Pancreas (tissue), 10 donors: ENCODE measurements at places on chromosomes 12 and 14. TPM values are rescaled to one million over a fixed set of nuclear protein-coding genes. Genes with fewer than 3 reads are reported as not detected.

DNA sequence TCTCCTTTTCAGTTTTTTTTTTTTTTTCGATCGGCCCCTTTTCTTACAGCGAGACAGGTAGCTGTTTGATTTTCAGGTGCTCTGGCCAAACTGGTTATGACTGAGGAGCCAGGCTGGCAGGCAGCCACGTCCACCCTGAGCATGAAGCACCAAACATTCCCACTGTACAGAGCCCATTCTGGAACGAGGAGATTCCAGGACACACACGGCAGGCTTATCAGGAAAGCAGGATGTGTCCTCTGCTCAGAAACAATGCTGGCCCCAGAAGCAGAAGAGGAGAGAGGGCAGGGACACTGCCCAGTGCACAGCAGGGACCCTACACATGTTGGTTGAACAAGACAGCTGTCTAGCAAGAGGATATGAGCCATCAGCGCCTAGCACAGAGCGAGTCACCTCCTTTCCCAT is 3.7 kb upstream of the KRT2 start:
- no peaks in the 10 kb centered on the region for H3K36me3 ChIP-seq
- H3K4me3 ChIP-seq = no peak overlapping the region
- peaks cover 7% of the 10 kb centered on the region for H3K27me3 ChIP-seq
- no peak overlapping the region for H3K27ac ChIP-seq
- peak; percentile 49 for DNase-seq

DNA sequence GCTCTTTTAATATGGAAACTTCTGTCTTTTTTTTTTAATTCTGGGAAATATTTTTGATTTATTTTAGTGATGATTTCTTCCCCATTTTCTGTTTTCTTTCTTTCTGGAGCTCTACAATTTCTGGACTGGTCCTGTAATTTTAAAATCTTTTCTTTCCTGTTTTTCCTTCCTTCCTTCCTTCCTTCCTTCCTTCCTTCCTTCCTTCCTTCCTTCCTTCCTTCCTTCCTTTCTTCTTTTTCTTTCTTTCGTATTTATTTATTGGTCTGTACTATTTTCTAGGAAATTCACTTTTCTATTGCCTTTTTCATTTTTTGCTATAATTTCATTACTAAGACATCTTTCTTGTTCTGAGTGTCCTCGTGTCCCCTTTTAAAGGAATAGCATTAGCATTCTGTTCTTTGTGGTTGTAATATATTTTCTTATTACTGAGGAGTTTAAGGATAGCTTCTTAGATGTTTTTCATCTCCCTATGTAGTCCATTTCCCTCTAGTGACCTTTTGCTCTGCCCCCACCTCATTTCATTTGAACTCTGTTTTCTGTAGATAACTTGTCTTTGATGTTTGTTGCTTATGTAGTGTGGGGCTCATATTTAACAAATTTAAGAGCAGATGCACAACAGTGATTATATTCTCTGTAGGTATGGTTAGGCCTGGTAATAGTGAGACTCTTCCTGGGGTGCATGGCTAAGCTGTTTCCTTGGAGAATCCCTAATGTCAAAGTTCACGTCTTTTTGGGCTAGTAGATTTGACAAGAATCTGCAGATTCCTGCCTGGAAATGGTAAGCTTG is 38.0 kb downstream of the TBC1D15 start:
- no peak for DNase-seq
- H3K36me3 ChIP-seq = peaks cover 28% of the 10 kb centered on the region
- H3K27me3 ChIP-seq = no peaks in the 10 kb centered on the region
- H3K4me3 ChIP-seq = no peak overlapping the region

GRCh38 chr12:116397148-116397547 is 119.7 kb upstream of the MED13L start:
- H3K27me3 ChIP-seq = no peaks in the 10 kb centered on the region
- no peak for DNase-seq
- no peak overlapping the region for H3K4me3 ChIP-seq
- H3K4me1 ChIP-seq = no peaks in the 10 kb centered on the region

DNA sequence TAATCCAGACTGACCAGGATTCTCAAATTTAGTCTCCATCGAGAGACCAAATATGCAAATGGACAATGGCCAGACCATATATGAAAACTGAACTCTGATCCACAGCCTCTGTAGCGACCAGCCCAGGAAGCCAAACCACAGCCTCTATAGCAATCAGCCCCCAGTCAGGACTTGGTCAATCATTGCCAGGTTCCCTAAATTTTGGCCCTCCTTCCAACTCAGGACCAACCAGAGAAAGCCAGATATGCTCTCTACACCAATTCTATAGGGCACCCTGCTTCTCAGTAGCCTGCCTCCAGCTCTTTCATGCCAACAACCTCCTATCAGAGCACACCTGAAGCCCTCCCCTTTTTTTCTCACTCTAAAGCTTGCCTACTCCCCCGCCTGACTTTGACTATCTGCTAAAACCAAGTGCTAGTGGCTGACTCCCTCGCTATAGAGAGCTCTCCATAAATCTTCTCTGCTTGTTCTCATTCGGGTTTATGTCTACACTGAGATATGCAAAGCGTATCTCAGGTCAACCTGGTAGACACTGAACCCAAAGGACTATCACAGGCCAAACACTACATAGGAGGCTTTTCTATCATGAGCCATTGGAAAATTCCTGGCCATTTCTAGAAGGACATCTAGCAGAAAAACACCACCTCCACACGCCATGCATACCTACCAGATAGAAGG is 110.5 kb upstream of the FUT8 start:
- peaks cover 41% of the 10 kb centered on the region for H3K4me1 ChIP-seq
- no peaks in the 10 kb centered on the region for H3K36me3 ChIP-seq

DNA sequence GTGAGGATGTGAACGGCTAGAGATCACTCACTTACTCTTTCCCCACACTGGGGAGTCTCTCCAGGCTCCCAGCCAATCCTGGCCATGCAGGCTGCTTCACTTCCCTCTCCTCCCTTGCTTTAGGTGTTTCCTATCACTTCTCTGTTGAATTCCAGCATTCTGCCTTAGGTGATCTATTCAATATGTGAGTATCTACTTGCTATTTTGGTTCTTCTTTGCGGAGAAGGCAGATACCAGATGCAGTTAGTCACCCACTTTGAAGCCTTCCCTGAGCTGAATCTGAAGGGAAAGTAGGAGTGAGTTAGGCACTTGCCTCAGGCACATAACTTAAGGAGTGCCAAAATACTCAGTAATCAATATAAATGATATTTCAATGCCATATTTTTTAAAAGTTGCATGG is 36.0 kb upstream of the FAR2 start:
- H3K36me3 ChIP-seq = no peaks in the 10 kb centered on the region
- H3K4me1 ChIP-seq = no peaks in the 10 kb centered on the region
- no peaks in the 10 kb centered on the region for H3K27me3 ChIP-seq

GRCh38 chr12:26467351-26467750 is 272.0 kb downstream of the SSPN start:
- H3K27me3 ChIP-seq = no peaks in the 10 kb centered on the region
- no peak for DNase-seq
- H3K36me3 ChIP-seq = no peaks in the 10 kb centered on the region

DNA sequence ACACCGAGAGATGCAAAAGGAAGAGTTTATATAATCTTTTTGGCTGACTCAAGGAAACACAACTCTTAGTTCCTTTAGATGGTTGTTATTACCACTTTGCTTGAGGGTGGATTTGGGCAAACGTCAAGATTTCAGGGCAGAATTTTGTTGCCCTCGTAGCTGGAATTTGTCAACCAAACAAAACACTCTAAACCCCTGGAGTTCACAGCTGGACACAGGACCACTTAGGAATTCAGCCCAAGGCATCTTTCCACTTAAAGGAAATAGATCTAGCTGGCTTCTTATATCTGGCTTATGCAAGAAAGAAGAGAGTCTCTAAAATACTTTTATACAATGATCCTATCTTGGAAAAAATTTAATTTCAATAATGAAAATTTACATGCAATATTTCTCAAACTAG is 237.8 kb upstream of the LRIG3 start:
- no peak for DNase-seq
- no peaks in the 10 kb centered on the region for H3K36me3 ChIP-seq
- H3K27ac ChIP-seq = no peak overlapping the region
- H3K4me3 ChIP-seq = no peak overlapping the region

DNA sequence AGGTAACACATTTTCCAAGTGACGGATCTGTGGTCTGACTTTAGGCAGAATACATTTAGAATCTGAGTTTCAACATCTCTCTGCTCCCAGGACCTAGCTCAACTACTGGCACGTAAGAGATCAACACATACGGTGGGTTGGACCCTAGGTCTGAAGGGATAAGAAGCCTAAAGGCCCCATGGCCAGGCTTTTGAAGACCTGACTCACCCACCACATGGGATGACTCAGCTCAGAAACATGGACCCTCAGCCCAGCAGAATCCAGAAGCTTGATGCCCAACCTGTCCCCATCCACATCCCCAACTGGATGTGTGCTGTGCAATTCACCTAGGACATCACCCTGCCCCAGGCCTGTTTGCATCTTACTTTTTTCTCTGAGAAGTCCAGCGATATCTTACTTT is 770.2 kb downstream of the BCL11B start:
- H3K27me3 ChIP-seq = no peaks in the 10 kb centered on the region
- no peak for DNase-seq
- H3K4me3 ChIP-seq = no peak overlapping the region
- H3K27ac ChIP-seq = no peak overlapping the region
- no peaks in the 10 kb centered on the region for H3K4me1 ChIP-seq

GRCh38 chr12:106412563-106412962 is 55.0 kb downstream of the POLR3B start:
- no peaks in the 10 kb centered on the region for H3K4me1 ChIP-seq
- H3K27me3 ChIP-seq = no peaks in the 10 kb centered on the region
- no peaks in the 10 kb centered on the region for H3K36me3 ChIP-seq
- H3K4me3 ChIP-seq = no peak overlapping the region

DNA sequence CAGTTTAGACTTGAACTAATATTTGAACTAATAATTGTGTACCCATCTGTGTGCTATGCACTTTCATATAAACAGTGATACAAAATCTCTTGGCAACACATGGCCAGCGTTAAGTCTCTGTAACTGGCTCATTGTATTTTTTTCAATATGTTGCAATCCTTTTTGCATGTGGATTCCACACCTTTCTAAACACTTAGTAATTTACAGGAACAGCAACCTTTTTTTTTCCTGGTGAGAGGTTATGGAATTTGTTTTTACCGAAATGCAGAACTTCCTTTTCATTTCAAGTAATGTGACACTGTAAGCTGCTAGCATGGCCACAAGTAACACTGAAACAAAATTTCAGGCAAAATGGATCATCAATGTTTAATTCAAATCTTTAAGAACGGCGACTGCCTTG is 45.4 kb upstream of the EPS8 start:
- no peaks in the 10 kb centered on the region for H3K4me1 ChIP-seq
- H3K27ac ChIP-seq = no peak overlapping the region
- no peak for DNase-seq
- H3K36me3 ChIP-seq = no peaks in the 10 kb centered on the region
- H3K4me3 ChIP-seq = no peak overlapping the region
- H3K27me3 ChIP-seq = no peaks in the 10 kb centered on the region

- no peak for DNase-seq
- H3K4me1 ChIP-seq = peaks cover 3% of the 10 kb centered on the region
- no peaks in the 10 kb centered on the region for H3K27me3 ChIP-seq
- no peaks in the 10 kb centered on the region for H3K36me3 ChIP-seq
- H3K27ac ChIP-seq = no peak overlapping the region
Measured at GRCh38 chr14:102603293-102603907, 11.0 kb downstream of the RCOR1 start.

- no peak for DNase-seq
- no peaks in the 10 kb centered on the region for H3K4me1 ChIP-seq
- no peak overlapping the region for H3K27ac ChIP-seq
Measured at GRCh38 chr14:23186913-23187654, 3.6 kb upstream of the SLC7A8 start.

DNA sequence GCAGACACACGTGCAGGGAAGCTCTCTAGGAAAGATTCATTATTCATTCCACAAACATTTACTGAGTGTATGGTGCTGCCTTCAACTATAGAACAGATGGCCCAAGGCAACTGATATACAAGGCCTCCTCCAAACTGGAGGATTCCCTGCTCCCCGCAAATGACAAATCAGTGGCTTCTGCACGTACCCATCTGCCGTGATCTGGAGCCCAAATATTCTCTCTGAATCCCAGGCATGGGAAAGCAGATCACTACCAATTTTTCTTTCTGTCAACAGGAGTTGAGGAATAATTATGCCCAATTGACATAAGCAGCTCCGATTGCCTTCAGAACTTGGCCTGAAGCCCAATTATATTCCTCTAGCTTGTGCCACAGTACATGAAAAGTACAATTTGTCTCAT is 174.2 kb upstream of the CCDC196 start:
- no peaks in the 10 kb centered on the region for H3K4me1 ChIP-seq
- no peak overlapping the region for H3K27ac ChIP-seq
- DNase-seq = no peak

DNA sequence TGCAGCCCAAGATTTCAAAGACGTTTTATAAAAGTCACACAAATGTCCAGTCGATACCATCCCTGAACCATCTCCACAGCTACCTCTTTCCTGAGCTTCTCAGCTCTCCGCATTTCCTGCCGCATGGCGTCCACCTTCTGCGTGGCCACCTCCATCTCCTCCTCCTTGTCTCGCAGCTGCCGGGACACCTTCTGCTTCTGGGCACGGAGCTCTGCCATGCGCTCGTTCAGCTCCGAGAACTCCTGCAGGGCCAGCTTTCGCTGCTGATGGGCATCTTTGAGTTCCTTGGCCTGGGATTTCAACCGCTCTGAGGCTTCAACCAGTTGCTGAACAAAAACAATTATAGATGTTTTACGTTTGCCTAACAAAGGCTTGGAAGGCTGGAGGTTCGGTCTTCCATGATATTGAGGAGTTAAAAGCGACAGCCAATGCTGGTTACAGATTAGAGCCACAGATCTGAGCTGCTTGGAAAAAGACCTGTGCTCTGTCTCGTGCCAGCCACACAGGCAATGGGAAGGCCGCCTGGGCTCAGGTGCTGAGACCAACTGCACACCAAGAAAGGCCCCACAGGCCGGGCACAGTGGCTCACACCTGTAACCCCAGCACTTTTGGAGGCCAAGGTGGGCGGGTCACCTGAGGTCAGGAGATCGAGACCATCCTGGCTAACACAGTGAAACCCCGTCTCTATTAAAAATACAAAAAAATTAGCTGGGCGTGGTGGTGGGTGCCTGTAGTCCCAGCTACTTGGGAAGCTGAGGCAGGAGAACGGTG is 49.6 kb downstream of the AMN start:
- H3K36me3 ChIP-seq = peaks cover 81% of the 10 kb centered on the region
- no peak for DNase-seq
- no peak overlapping the region for H3K27ac ChIP-seq
- no peaks in the 10 kb centered on the region for H3K27me3 ChIP-seq
- no peaks in the 10 kb centered on the region for H3K4me1 ChIP-seq

The KRT2 gene
- total RNA-seq = not detected

The AMHR2 gene
- total RNA-seq = 3.9 TPM

The SPTB gene
- 1.2 TPM for total RNA-seq

The KCNJ8 gene
- 27.4 TPM for total RNA-seq

The RD3L gene
- not detected for total RNA-seq

The TEDC1 gene
- total RNA-seq = 4.4 TPM

The ERGIC2 gene
- total RNA-seq = 54.5 TPM

The TMPRSS12 gene
- not detected for total RNA-seq
